ENCODE measurements at places on chromosomes 4 and X. TPM values are rescaled to one million over a fixed set of nuclear protein-coding genes. Genes with fewer than 3 reads are reported as not detected.

Gene PABPC5
- 0.37 TPM for polyA plus RNA-seq

Gene CLOCK
- polyA plus RNA-seq: 4.9 TPM

Gene MTTP
- polyA plus RNA-seq: 0.34 TPM

Gene MTMR8
- polyA plus RNA-seq: 1.2 TPM

Gene IGFBP7
- 301 TPM for polyA plus RNA-seq

Gene FHDC1
- 2.8 TPM for polyA plus RNA-seq

Gene HSD17B13
- 0.43 TPM for polyA plus RNA-seq

Gene PRR32
- 0.05 TPM for polyA plus RNA-seq

Gene CENPVL1
- 0.41 TPM for polyA plus RNA-seq

Gene ADH7
- polyA plus RNA-seq: 2.1 TPM

Gene MAP7D3
- polyA plus RNA-seq: 9.4 TPM

Gene SHROOM2
- polyA plus RNA-seq: 4.6 TPM

DNA sequence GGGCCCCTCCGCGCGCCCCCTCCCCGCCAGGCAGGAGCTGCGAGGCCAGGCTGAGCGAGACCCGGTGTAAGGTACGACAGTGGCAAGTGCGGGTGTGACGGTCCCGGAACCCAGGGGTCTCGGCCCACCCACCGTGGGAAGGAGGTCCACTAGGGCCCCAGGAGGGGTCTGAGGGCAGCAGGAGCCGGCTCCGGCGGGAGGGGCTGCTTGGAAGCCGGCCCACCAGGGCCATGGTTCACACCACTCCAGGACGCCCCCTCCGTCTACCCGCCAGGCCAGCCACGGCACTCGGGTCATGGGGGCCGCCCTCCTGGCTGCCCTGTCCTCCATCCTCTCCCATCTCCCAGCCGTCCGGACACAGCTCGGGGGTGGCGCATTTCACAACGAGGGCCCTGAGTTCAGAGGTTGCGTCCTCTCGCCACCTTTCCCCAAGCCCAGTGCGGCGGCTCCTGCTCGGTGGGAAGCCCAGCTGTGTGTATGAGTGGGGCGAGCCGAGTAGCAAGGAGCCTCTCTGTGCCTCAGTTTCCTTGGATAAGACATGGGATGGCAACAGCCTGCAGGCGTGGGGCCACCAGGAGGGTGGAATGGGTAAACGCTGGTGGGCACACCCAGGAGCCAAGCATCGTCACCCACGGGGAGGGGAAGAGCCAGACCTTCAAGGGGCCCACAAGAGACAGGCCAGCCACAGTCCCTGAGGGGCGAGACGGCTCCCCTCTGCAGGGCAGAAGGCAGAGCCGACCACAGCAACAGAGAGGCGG is 81.3 kb downstream of the FAM53A start:
- no peak overlapping the region for H3K4me3 ChIP-seq
- DNase-seq: no peak
- peaks cover 13% of the 10 kb centered on the region for H3K27me3 ChIP-seq
- H3K36me3 ChIP-seq: no peaks in the 10 kb centered on the region
- no peaks in the 10 kb centered on the region for H3K4me1 ChIP-seq

DNA sequence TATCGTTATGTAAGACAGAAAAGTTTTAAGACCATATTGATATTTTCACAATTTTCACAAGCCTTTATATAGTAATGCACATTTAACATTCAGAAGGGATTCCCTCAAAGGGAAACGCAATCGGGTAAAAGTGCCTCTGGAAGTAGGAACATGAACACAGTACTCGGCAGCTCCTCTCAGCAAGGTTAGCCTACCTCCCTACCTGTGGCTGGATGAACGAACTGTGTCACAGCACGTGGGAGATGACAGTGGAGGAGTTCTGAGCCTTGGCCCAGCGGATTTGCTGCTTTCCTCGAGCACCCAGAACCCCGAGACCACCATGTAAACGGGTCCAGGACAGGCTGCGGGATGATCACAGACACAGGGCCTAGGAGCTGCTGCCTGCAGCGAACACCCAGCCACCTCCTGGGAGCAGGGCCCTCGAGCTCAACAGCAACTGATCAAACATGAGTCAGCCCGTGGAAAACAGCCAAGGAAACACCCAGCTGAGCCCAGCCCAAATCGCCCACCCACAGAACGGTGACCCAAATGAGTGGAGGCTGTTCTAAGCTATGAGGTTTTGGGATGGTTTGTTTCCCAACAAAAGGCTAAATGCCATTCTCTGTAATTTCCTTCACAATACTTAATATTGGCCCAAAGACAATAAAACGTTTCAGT is 30.4 kb downstream of the FAT1 start:
- H3K4me3 ChIP-seq: no peak overlapping the region
- no peaks in the 10 kb centered on the region for H3K27me3 ChIP-seq
- no peak for DNase-seq
- no peaks in the 10 kb centered on the region for H3K4me1 ChIP-seq
- no peak overlapping the region for H3K27ac ChIP-seq

GRCh38 chr4:168679819-168680218 is 183.0 kb downstream of the PALLD start:
- DNase-seq: no peak
- no peaks in the 10 kb centered on the region for H3K27me3 ChIP-seq
- no peaks in the 10 kb centered on the region for H3K36me3 ChIP-seq
- no peaks in the 10 kb centered on the region for H3K4me1 ChIP-seq
- H3K4me3 ChIP-seq: no peak overlapping the region

DNA sequence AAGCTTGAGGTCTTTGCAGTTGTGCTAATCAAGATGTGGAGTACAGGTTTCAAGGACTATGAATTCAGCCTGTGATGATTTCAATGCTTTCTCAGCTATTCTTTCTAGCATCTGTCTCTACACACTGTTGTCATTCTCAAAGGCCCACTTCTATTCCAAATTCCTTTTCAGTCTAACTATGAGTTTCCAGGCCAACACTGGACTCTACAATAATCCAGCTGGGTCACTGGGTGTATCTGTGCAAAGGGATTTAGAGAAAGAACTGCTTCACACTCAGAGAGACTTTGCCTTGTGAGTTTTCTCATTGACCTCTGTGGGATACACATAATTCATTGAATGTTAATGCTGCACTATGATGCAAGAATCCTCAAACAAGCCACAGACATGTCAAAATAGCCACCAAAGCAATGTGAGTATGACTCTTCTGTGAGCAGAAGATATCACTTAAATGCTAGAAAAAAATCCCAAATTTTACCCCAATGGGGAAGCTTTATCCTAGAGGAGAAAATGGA is 171.8 kb upstream of the CLNK start:
- H3K36me3 ChIP-seq: no peaks in the 10 kb centered on the region
- no peak overlapping the region for H3K27ac ChIP-seq
- H3K4me1 ChIP-seq: peaks cover 3% of the 10 kb centered on the region

GRCh38 chrX:149006235-149006634 is 498.9 kb downstream of the IDS start:
- no peaks in the 10 kb centered on the region for H3K36me3 ChIP-seq
- DNase-seq: no peak
- H3K4me1 ChIP-seq: no peaks in the 10 kb centered on the region
- no peak overlapping the region for H3K27ac ChIP-seq

- DNase-seq: no peak
- H3K36me3 ChIP-seq: no peaks in the 10 kb centered on the region
- H3K27ac ChIP-seq: no peak overlapping the region
- no peaks in the 10 kb centered on the region for H3K4me1 ChIP-seq
- no peak overlapping the region for H3K4me3 ChIP-seq
These were observed 274.8 kb upstream of the TENM3 start for GRCh38 chr4:181968371-181968770.

GRCh38 chr4:155761916-155762315 is 3.1 kb downstream of the GUCY1B1 start:
- no peak overlapping the region for H3K4me3 ChIP-seq
- no peaks in the 10 kb centered on the region for H3K36me3 ChIP-seq
- peaks cover 8% of the 10 kb centered on the region for H3K4me1 ChIP-seq
- H3K27ac ChIP-seq: no peak overlapping the region
- DNase-seq: no peak

GRCh38 chr4:141058591-141059512 is 74.4 kb downstream of the RNF150 start:
- no peaks in the 10 kb centered on the region for H3K27me3 ChIP-seq
- H3K4me1 ChIP-seq: no peaks in the 10 kb centered on the region
- H3K36me3 ChIP-seq: no peaks in the 10 kb centered on the region
- no peak overlapping the region for H3K4me3 ChIP-seq
- DNase-seq: no peak

GRCh38 chr4:108700081-108700757 is 49.8 kb downstream of the OSTC start:
- no peak overlapping the region for H3K27ac ChIP-seq
- no peaks in the 10 kb centered on the region for H3K27me3 ChIP-seq

- H3K4me3 ChIP-seq: no peak overlapping the region
- no peaks in the 10 kb centered on the region for H3K27me3 ChIP-seq
- H3K27ac ChIP-seq: no peak overlapping the region
- H3K4me1 ChIP-seq: no peaks in the 10 kb centered on the region
These were observed 761.8 kb upstream of the ATOH1 start for GRCh38 chr4:93066749-93067148.

- no peak overlapping the region for H3K4me3 ChIP-seq
- no peaks in the 10 kb centered on the region for H3K4me1 ChIP-seq
- DNase-seq: no peak
- no peaks in the 10 kb centered on the region for H3K27me3 ChIP-seq
- H3K27ac ChIP-seq: no peak overlapping the region
- no peaks in the 10 kb centered on the region for H3K36me3 ChIP-seq
These were observed 611.6 kb upstream of the GRIA3 start for GRCh38 chrX:122572461-122572860.

DNA sequence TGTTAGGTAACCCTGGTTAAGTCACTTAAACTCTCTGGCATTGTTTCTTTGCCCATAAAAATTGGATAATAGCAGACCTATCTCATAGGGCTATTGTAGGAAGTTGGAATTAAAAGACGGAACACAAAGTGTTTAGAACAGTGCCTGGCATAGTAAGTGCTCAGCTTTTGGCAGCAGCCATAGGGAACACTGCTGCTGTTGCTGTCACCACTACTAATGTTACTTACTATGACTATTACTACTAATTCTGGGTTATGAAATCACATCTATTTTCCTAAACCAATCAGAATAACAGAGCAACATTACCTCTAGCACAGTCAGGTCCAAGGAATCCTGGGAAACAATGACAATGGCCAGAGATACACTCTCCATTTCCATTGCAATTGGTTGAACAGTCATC is 300.0 kb downstream of the SH2D1A start:
- H3K27ac ChIP-seq: no peak overlapping the region
- no peaks in the 10 kb centered on the region for H3K36me3 ChIP-seq
- DNase-seq: no peak
- no peak overlapping the region for H3K4me3 ChIP-seq

- no peaks in the 10 kb centered on the region for H3K36me3 ChIP-seq
- H3K27ac ChIP-seq: no peak overlapping the region
- no peak for DNase-seq
- no peaks in the 10 kb centered on the region for H3K27me3 ChIP-seq
- H3K4me1 ChIP-seq: no peaks in the 10 kb centered on the region
- no peak overlapping the region for H3K4me3 ChIP-seq
These were observed 364.8 kb downstream of the PCDH10 start for GRCh38 chr4:133513901-133514300.

GRCh38 chr4:87069037-87069742 is 134.4 kb downstream of the AFF1 start:
- H3K36me3 ChIP-seq: peaks cover 3% of the 10 kb centered on the region
- peaks cover 9% of the 10 kb centered on the region for H3K4me1 ChIP-seq
- no peaks in the 10 kb centered on the region for H3K27me3 ChIP-seq
- no peak overlapping the region for H3K27ac ChIP-seq
- DNase-seq: no peak

GRCh38 chr4:101259876-101260275 is 87.5 kb downstream of the PPP3CA start:
- no peaks in the 10 kb centered on the region for H3K27me3 ChIP-seq
- no peak for DNase-seq
- no peaks in the 10 kb centered on the region for H3K36me3 ChIP-seq
- no peaks in the 10 kb centered on the region for H3K4me1 ChIP-seq

DNA sequence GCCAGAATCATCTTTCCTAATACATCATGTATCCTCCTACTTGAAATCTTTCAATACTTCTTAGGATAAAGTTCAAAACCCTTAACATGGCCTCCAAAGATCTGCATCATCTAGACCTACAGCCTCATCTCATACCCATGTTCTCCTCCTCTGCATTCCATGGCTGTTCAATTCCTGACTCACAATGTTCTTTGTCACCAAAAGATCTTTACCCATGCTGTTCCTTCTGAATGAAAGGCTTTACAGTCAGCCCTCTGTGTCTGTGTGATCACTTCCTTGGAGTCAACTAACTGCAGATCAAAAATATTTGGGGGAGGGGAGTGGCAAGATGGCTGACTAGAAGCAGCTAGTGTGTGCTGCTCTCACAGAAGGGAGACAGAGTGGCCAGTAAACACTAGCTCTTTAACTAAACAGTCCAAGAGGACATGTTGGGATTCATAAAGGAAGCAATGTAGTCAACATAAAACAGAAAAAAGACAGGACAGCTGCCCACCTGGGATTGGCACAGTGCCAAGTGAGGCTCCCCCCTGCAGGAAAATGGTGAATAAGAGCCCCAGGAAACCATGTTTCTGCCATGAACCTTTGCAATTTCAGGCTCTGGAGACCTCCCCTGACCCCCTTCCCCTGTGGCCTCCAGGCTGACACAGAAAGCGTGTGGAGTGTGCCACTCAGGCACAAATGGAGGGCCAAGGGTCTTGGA is 31.9 kb downstream of the CBR4 start:
- no peak for DNase-seq
- H3K27me3 ChIP-seq: no peaks in the 10 kb centered on the region
- no peak overlapping the region for H3K27ac ChIP-seq

DNA sequence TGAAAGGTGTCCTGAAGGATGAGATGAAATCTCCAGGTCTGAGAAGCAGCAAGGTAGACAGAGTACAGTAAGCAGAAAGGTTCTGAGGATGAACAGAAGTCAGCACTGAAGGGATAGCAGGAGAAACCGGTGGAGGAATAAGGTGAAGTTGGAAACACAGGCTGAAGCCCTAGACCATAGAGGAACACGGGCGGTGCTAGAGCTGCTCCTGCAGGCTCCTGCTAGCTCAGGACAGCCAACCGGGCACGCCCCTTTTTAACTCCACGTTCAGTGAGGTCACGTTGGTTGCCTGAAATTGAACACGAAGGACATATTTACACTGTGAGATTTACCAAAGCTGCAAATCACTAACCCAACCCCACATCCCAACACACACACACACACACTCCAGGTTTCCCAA is 1886.4 kb upstream of the AGA start:
- no peak for DNase-seq
- no peak overlapping the region for H3K27ac ChIP-seq
- H3K4me1 ChIP-seq: no peaks in the 10 kb centered on the region
- H3K36me3 ChIP-seq: no peaks in the 10 kb centered on the region
- H3K27me3 ChIP-seq: no peaks in the 10 kb centered on the region

DNA sequence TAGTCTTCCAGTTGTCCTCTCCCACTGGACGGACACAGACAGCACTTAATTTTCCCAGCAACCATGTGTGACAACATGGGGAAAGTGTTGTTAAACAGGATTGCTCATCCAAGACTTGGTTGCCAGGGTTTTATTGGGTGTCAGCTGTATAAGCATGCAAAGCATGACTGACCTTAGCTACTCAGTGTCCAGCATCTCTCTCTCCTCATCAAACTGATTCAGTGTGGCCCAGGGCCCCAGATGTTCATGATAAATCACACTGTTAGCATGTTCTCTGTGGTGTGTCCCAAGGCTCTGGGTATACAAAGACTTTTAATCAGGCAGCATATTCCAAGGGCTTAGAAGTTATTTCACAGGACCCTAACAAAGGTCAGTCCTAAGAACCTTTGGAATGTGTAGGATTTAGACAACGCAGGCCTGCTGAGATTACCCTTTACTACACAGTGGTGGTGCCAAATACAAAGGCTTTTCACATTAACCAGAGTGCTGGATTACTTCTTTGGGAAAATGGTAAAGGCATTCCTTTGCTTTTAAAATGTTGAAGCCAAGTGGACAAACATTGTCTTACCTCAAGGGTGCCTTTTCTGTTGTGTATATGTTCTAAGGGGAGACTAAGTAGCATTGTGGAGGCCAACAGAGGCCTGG is 213.3 kb downstream of the GLUD2 start:
- no peaks in the 10 kb centered on the region for H3K36me3 ChIP-seq
- H3K4me3 ChIP-seq: no peak overlapping the region
- no peak for DNase-seq
- H3K27ac ChIP-seq: no peak overlapping the region
- H3K4me1 ChIP-seq: no peaks in the 10 kb centered on the region
